Astrocyte (in vitro differentiated cells and primary cell): ENCODE measurements at places on chromosomes 2 and 18.

GRCh38 chr18:1053331-1054315, 149.0 kb downstream of the ADCYAP1 start:
- H3K27ac ChIP-seq = no peak overlapping the region
- H3K4me3 ChIP-seq = no peak overlapping the region
- H3K36me3 ChIP-seq = no peaks in the 10 kb centered on the region

- H3K4me1 ChIP-seq = peaks cover 17% of the 10 kb centered on the region
- no peaks in the 10 kb centered on the region for H3K36me3 ChIP-seq
- H3K27ac ChIP-seq = no peak overlapping the region
- no peak overlapping the region for H3K4me3 ChIP-seq
- no peak for DNase-seq
- H3K27me3 ChIP-seq = no peaks in the 10 kb centered on the region
These were observed 153.6 kb downstream of the DSEL start for GRCh38 chr18:67362906-67363305.

- H3K27me3 ChIP-seq = no peaks in the 10 kb centered on the region
- H3K36me3 ChIP-seq = no peaks in the 10 kb centered on the region
- peaks cover 13% of the 10 kb centered on the region for H3K4me1 ChIP-seq
- no peak overlapping the region for H3K27ac ChIP-seq
- H3K4me3 ChIP-seq = no peak overlapping the region
- DNase-seq = no peak
These were observed 119.3 kb upstream of the NDUFV2 start for GRCh38 chr18:8983195-8983594.

- no peaks in the 10 kb centered on the region for H3K4me1 ChIP-seq
- H3K27ac ChIP-seq = no peak overlapping the region
- no peaks in the 10 kb centered on the region for H3K36me3 ChIP-seq
- no peak for DNase-seq
- no peak overlapping the region for H3K4me3 ChIP-seq
These were observed 217.5 kb upstream of the SOX11 start for GRCh38 chr2:5474716-5475115.

DNA sequence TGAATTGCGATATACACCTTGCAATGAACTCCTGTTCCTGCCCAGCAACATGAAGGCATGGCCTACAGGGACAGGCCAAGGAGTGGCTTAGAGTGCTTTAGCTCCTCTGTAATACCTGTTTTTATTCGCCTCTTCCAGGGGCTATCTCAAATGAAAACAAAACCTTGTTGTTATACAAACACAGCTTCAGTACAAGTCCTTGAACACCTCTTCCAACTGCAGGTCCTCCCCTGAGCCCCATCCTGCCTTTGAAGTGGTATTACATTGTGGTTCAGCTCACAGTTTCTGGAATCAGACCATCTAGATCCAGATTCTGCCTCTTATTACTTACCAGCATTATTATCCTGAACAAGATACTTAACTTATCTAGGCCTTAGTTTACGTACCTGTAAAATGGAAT, 83.0 kb upstream of the HNRNPA3 start:
- DNase-seq = no peak
- no peaks in the 10 kb centered on the region for H3K4me1 ChIP-seq
- H3K36me3 ChIP-seq = no peaks in the 10 kb centered on the region
- H3K27ac ChIP-seq = no peak overlapping the region
- H3K27me3 ChIP-seq = no peaks in the 10 kb centered on the region

DNA sequence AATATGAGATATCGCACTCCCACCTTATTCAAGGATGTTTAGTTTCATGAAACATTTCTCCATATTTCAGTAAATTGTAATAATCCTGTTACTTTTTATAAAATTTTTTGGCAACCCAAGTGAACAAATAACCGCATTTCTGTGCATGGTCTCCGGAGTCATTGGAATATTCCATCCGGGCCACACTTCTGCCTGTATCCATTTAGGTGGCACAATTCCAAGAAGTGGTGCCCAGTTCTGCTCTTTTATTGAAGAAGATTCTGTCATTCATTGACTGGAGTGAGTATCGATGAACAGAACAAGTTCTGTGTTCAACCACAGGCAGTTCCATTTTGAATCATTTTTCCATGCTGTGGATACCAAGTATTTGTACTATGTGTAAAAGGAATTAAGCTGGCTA, 26.6 kb upstream of the ICOS start:
- no peaks in the 10 kb centered on the region for H3K27me3 ChIP-seq
- no peak overlapping the region for H3K27ac ChIP-seq
- H3K4me3 ChIP-seq = no peak overlapping the region
- no peaks in the 10 kb centered on the region for H3K36me3 ChIP-seq
- DNase-seq = no peak

GRCh38 chr2:45886171-45886663, 234.7 kb downstream of the PRKCE start:
- H3K27me3 ChIP-seq = no peaks in the 10 kb centered on the region
- H3K4me1 ChIP-seq = no peaks in the 10 kb centered on the region
- no peaks in the 10 kb centered on the region for H3K36me3 ChIP-seq
- H3K27ac ChIP-seq = no peak overlapping the region

GRCh38 chr2:238551091-238551490, 124.4 kb downstream of the ASB1 start:
- H3K36me3 ChIP-seq = no peaks in the 10 kb centered on the region
- no peaks in the 10 kb centered on the region for H3K27me3 ChIP-seq
- no peaks in the 10 kb centered on the region for H3K4me1 ChIP-seq

DNA sequence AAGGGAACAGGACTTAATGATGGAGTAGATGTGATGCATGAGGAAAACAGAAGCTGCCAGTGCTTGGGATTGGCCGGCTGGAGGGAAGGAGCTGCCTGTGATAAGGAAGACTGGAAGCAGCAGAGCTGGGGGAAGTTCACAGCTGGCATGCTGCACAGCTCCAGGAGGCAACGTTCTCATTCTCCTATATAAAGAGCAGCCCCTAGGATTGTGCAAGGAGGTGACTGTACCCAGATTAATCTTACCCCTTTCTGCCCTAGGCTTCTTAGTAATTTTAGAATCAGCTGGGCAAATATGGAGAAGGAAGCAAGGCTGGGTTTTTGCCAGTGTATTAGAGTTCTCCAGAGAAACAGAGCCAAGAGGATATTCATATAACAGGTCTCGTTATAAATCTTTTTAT, 155.8 kb downstream of the ALPK2 start:
- no peaks in the 10 kb centered on the region for H3K4me1 ChIP-seq
- H3K36me3 ChIP-seq = no peaks in the 10 kb centered on the region
- no peak for DNase-seq
- H3K27ac ChIP-seq = no peak overlapping the region

GRCh38 chr2:75211266-75211770, 12.0 kb upstream of the TACR1 start:
- H3K27me3 ChIP-seq = no peaks in the 10 kb centered on the region
- H3K4me1 ChIP-seq = no peaks in the 10 kb centered on the region
- no peaks in the 10 kb centered on the region for H3K36me3 ChIP-seq
- no peak overlapping the region for H3K27ac ChIP-seq

- peak; percentile 8 for DNase-seq
- no peaks in the 10 kb centered on the region for H3K4me1 ChIP-seq
- H3K27me3 ChIP-seq = no peaks in the 10 kb centered on the region
- H3K4me3 ChIP-seq = no peak overlapping the region
- no peaks in the 10 kb centered on the region for H3K36me3 ChIP-seq
- H3K27ac ChIP-seq = no peak overlapping the region
These were observed 112.4 kb downstream of the DNER start for GRCh38 chr2:229601936-229602335.

DNA sequence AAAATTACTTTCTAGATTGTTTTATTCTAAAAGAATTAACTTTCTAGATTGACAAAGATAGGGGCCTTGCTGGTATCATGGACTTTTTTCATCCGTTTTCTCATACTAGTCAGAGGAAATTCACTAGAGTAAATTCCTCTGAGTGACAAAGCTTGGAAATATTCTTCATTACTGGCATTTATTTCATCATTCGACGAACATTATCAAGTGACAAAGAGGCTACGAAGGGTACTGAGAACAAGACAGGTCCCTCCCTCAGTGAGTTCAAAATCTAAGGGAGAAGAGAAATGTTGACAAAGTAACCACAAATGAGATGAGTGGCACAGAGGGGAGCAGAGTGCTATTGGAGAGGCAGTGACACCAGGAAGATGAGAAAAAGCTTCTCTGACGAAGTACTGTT, 4.3 kb downstream of the EPG5 start:
- peaks cover 34% of the 10 kb centered on the region for H3K4me1 ChIP-seq
- H3K27me3 ChIP-seq = no peaks in the 10 kb centered on the region
- H3K4me3 ChIP-seq = no peak overlapping the region
- peak overlapping the region; percentile 81 for H3K27ac ChIP-seq
- DNase-seq = peak; percentile 80
- H3K36me3 ChIP-seq = no peaks in the 10 kb centered on the region

DNA sequence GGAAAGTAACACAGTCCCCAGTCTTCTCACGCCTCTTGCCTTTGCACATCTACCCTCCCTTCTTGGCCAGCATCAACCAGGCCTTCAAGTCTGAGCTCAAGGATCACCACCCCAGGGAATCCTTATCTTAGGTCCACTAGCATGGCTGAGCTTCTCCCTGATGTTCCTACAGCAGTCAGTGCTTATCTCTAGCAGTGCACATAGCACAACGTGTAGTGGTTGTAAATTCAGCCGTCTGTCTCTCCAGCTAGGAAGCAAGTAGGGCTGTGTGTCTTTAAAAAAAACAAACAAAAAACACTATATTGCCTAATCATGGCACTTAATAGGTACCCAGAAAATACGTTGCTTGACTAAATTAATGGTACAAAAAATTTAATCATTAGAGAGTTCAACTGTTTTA, 29.2 kb downstream of the KCNG3 start:
- no peak for DNase-seq
- H3K4me1 ChIP-seq = no peaks in the 10 kb centered on the region
- no peaks in the 10 kb centered on the region for H3K36me3 ChIP-seq
- H3K27ac ChIP-seq = no peak overlapping the region
- peaks cover 2% of the 10 kb centered on the region for H3K27me3 ChIP-seq

DNA sequence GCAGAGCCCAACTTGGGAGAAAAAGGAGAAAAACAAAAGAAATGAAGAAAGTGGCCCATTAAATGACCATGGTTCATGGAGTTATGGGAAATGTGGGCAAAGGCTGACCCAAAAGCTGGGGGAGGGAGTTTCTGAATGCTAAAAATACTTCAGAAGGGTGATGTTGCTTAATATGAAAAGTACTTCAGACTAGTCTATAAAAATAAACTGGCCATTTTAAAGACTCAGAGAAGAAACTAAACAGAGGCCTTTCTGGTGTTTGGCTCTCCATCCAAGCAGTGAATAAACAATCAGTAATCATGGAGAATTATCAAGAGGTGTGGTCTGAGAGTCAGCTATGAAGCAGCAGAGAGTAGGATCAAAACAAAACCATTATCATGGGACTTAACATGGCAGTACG, 160.8 kb upstream of the MAPRE2 start:
- no peak overlapping the region for H3K4me3 ChIP-seq
- no peak overlapping the region for H3K27ac ChIP-seq
- H3K27me3 ChIP-seq = no peaks in the 10 kb centered on the region

DNA sequence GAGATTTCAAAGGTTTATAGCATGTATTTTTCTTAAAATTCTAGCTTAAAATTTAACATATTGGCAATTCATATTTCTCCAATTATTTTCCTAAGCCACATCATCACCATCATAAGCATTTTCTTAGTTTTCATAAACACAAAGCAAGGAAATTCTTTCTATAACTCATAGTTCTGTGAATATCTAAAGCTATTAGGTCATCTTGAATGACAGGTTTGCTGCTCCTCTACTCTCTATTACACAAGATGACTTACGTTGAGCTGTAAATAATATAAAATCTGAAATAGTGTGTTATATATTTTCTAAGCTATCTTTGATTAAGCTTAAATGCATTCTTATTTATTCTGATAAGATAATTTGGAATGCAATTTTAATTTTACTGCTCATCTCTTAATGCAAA, 984.6 kb upstream of the CNTNAP5 start:
- H3K4me3 ChIP-seq = no peak overlapping the region
- no peak for DNase-seq
- H3K27me3 ChIP-seq = no peaks in the 10 kb centered on the region

DNA sequence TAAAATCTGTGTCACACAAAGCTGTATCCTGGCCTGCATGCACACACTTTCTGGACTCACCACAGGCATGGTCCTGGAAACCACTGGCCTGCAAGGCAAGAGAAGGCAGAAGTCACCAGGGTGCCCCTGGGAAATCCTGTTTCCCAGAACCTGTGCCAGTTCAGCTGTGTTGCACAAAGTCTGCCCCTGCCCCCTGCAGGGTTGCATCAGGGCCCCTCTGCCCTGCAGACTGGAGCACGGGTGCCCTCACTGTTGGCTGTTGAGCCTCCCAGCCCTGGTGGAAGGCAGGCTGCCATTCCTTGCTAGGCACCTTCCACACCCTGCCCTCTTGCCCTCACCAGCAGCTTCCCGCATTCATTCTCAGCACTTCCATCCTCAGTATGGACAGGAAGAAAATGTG, 18.0 kb upstream of the TUBB6 start:
- peaks cover 20% of the 10 kb centered on the region for H3K4me1 ChIP-seq
- no peaks in the 10 kb centered on the region for H3K36me3 ChIP-seq
- H3K27ac ChIP-seq = no peak overlapping the region
- no peaks in the 10 kb centered on the region for H3K27me3 ChIP-seq

- no peak for DNase-seq
- no peak overlapping the region for H3K27ac ChIP-seq
- H3K4me1 ChIP-seq = no peaks in the 10 kb centered on the region
- H3K4me3 ChIP-seq = no peak overlapping the region
- no peaks in the 10 kb centered on the region for H3K27me3 ChIP-seq
These were observed 231.0 kb downstream of the DSC3 start for GRCh38 chr18:30811580-30811979.

- DNase-seq = no peak
- no peak overlapping the region for H3K27ac ChIP-seq
- no peaks in the 10 kb centered on the region for H3K27me3 ChIP-seq
- H3K4me3 ChIP-seq = no peak overlapping the region
- H3K36me3 ChIP-seq = no peaks in the 10 kb centered on the region
- H3K4me1 ChIP-seq = peaks cover 8% of the 10 kb centered on the region
These were observed 32.8 kb downstream of the INSIG2 start for GRCh38 chr2:118121101-118121500.

- DNase-seq = no peak
- no peaks in the 10 kb centered on the region for H3K4me1 ChIP-seq
- H3K36me3 ChIP-seq = peaks cover 41% of the 10 kb centered on the region
- no peak overlapping the region for H3K4me3 ChIP-seq
- H3K27me3 ChIP-seq = no peaks in the 10 kb centered on the region
- no peak overlapping the region for H3K27ac ChIP-seq
These were observed 26.8 kb upstream of the CYP27A1 start for GRCh38 chr2:218755198-218755566.
